Breast epithelium (tissue), 4 donors: ENCODE measurements at places on chromosomes 12 and 14.

- no peaks in the 10 kb centered on the region for H3K27me3 ChIP-seq
- no peak overlapping the region for H3K27ac ChIP-seq
- H3K36me3 ChIP-seq = no peaks in the 10 kb centered on the region
- H3K4me1 ChIP-seq = no peaks in the 10 kb centered on the region
These were observed 104.6 kb downstream of the DIP2B start for GRCh38 chr12:50609292-50609874.

DNA sequence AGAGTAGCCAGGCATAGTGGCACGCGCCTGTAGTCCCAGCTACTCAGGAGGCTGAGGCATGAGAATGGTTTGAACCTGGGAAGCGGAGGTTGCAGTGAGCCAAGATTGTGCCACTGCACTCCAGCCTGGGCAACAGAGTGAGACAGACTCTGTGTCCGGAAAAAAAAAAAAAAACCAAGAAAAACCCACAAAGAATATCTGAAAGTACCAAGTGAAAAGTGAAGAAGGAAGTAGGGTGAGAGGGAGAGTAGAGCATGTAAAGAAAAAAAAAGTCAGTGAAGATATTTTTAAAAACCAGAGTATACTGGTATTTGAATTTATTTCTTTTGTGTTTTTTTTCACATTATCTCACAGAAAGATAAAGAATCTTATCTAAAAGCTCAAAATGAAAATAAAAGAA, 43.3 kb upstream of the ISM2 start:
- no peak for DNase-seq
- no peaks in the 10 kb centered on the region for H3K27me3 ChIP-seq
- H3K27ac ChIP-seq = no peak overlapping the region
- no peaks in the 10 kb centered on the region for H3K4me1 ChIP-seq

GRCh38 chr12:86256163-86256562, at the start of gene MGAT4C:
MGAT4C (minus strand) TSS chr12:86256391.
- H3K27ac ChIP-seq = no peak within 1 kb of the TSS
- H3K27me3 ChIP-seq = no peaks in the 10 kb centered on the region
- H3K4me3 ChIP-seq = no peak within 1 kb of the TSS
- no peak for DNase-seq
- no peaks in the 10 kb centered on the region for H3K36me3 ChIP-seq
- H3K4me1 ChIP-seq = no peaks in the 10 kb centered on the region

DNA sequence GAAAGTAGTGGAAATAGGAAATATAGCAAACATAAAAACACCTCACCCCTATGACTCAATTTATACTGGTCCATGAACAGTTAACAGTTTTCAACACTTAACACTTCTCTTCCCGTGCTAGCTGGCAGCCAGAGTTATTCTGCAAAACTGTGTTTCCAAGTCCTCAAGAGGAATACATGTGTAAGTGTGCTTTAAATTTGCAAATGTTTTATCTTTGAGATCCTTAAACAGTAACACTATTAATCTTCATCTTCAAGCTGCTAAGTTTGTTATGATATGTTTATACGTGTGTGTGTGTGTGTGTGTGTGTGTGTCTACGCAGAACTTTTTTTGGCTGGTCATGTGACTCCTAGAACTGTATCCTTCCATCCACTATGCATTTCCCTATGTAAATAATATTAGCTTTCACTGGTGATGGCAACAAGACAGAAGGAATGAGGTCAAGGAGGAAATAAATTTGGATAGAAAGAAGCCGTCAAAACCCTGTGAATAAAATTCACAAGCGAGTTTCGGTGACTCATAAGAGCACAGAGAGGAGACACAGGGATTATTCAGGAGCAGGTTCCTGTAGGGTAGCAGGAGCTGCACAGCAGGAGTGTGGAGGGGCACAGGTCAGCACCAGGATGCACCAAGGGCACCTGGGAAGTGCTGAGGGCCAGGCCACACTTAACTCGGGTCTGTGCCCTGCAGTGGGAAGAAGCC, 105.9 kb upstream of the ETV6 start:
- no peaks in the 10 kb centered on the region for H3K27me3 ChIP-seq
- no peaks in the 10 kb centered on the region for H3K36me3 ChIP-seq
- no peak for DNase-seq

- H3K4me1 ChIP-seq = peaks cover 13% of the 10 kb centered on the region
- DNase-seq = no peak
- no peaks in the 10 kb centered on the region for H3K27me3 ChIP-seq
- H3K27ac ChIP-seq = peak overlapping the region; percentile 82
- H3K36me3 ChIP-seq = peaks cover 14% of the 10 kb centered on the region
These were observed 15.3 kb downstream of the TNFRSF1A start for GRCh38 chr12:6326316-6327228.

GRCh38 chr14:92603309-92604242, 90.0 kb downstream of the RIN3 start:
- DNase-seq = peak; percentile 43
- no peaks in the 10 kb centered on the region for H3K4me1 ChIP-seq
- H3K27me3 ChIP-seq = no peaks in the 10 kb centered on the region
- H3K4me3 ChIP-seq = no peak overlapping the region

DNA sequence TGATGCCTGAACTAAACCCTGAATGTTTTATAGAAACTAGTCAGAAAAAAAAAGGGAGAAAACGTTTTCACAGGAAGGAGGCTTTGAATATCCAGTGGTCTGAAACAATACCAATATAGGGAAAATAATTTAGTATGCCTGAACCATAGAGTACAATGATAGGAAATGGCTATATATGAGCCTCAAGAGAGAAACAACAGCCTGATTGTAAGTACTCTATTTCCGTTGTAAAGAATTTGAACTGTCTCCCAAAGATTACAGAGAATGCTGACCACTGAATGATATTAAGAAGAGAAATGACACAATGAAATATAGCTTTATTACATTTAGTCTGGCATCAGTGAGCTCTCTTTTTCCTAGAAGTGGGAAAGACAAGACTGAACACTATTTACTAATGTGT, 5.5 kb upstream of the GABARAPL1 start:
- no peak overlapping the region for H3K27ac ChIP-seq
- DNase-seq = no peak
- no peaks in the 10 kb centered on the region for H3K4me1 ChIP-seq

GRCh38 chr12:58044966-58045365, 103.6 kb downstream of the ATP23 start:
- no peak overlapping the region for H3K4me3 ChIP-seq
- no peaks in the 10 kb centered on the region for H3K36me3 ChIP-seq
- no peak overlapping the region for H3K27ac ChIP-seq
- DNase-seq = no peak
